ENCODE measurements at places on chromosomes 16 and 17.

DNA sequence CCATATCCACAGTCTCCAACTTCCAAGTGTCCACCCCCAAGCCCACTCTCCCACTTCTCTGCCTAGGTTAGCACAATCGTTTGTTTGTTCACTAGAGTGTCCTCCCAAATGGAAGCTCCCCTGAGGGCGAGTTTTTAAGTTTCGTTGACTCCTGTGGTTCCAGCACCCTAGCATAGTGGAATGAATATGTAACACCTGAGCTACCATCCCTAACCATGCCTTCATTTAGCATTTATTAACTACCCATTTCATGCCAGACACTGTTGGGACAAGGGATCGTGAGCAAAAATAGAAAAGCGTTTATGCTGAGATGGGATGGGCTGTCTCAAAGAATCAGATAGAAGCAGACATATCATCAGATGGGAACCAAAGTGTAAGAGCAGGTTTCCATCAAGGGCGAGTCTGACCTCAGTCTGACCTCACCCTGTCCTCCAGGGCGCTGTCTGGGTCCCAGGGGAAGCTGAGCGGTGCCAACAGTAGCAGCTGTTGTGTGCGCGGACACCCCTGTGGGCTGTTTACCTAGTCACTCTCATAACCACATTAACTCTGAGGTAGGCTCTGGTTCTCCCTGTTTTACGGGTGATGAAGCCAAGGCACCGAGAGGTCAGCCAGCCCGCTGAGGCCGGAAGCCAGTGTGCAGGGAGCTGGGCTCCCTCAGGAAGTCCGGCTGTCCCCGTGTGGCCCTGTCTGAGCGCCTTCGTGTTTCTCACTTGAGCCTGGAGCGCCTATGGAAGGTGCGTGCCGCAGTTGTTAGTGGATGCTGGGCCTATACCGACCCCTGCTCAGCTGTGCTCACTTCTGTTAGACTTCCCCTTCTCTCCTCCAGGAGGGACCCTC lies 6.2 kb downstream of the CNP start:
- no peak for DNase-seq

- peak; percentile 85 for DNase-seq
Measured at GRCh38 chr16:73949574-73950320, 346.9 kb upstream of the PSMD7 start.

DNA sequence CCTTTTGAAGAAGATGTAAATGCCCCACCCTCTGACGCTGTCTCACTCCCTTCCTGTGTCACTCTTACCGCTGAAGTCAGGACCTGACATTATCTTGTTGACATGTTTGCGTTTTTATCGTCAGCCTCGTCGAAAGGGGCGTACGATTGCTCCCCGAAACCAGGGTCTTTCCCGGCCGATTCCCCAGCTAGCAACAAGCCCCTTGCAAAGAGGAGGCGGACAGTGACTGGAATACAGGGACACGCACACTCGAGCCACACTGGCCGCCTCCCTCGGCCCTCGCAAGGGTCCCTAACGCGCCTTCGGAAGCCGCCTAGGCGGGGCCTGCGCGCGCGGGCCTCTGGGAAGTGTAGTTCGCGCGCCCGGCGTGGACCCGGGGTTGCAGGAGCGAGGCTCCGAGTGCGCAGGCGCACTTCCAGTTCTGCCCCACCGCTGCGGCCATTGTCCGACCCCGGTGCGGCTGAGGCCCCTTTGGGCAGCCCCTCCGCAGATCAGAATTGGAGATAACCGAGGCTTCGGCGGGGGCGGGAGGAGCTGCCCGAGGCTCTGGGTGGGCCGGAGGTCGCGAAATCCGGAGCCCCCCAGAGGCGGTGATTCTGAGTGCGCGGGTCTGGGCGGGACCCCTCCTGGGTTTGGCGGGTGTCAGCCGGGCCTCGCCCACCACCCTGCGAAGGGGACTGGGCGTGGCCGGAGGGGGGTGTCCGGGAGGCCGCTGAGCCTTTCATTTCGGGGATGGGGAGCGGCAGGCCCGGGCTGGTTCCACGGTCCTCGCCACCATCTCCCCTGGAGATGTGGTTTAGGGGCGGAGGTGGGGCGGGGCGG lies at the start of gene ZFP90:
TSS of gene ZFP90 (plus strand) at position 412 of the 822 bp plus-strand sequence. CDS start 502 bp downstream, outside the sequence.
- peak; percentile 100 for DNase-seq

DNA sequence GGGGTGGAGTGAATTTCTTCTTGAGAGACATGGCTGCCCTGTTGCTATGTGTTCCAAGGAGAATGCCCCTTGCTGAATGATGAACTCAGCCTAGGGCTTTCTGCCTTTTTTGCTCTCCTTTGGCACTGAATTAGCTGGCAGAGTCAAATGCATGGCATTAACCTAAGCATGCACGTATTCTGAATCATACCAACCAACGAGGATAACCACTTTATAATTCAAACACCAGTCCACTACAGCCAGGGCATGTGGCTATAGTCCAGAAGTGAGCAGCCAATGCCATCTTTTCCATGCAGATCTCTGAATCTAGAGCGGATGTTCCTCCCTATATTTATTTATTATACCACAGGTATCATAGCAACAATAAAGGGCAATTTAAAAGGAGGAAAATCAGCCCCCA lies 15.7 kb downstream of the TMIGD1 start:
- DNase-seq = no peak

GRCh38 chr16:3023415-3023668 lies 400 bp downstream of the HCFC1R1 start:
- DNase-seq = peak; percentile 67

All from AG20443 (cell line).